ENCODE measurements at places on chromosomes 12 and 14. TPM values are rescaled to one million over a fixed set of nuclear protein-coding genes. Genes with fewer than 3 reads are reported as not detected.

- no peak for DNase-seq
Observed at GRCh38 chr14:35877276-35877675, 51.1 kb downstream of the BRMS1L start.

DNA sequence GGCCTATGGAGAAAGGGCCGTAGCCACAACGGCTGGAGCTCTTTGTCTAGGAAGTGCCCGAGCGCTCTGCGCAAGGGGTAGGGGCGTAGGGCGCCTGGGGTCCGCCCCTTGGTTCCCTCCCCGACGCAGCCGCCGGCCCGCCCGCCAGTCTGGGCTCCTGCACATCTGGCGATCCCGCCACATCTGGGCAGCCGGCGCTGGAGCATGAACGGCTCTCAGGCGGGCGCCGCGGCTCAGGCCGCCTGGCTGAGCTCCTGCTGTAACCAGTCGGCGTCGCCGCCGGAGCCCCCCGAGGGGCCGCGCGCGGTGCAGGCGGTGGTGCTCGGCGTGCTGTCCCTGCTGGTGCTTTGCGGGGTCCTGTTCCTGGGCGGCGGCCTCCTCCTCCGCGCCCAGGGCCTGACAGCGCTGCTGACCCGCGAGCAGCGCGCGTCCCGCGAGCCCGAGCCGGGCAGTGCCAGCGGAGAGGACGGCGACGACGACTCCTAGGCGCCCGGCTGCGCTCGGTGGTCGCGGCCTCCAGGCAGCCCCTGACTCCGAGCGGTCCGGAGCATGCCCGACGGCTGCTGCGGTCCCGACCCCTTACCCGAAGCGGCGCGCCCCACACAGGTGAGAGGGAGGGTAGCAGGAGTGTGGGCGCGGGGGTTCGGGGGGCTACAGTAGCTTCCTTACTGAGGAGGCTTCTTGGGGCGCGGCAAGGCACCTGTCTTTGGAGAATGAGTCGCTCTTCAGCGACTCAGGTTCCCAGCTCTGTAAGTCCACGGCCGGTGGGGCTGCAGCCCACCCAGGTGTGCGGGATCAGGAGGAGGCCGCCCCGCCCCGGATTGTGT is at the start of gene SMIM41:
TSS of gene SMIM41 (plus strand) at position 129 of the 827 bp plus-strand sequence. CDS start at position 205, 76 bp downstream.
- no peak for DNase-seq

GRCh38 chr14:25267186-25267585 is 217.2 kb upstream of the STXBP6 start:
- DNase-seq = no peak

The RIPK3 gene
- total RNA-seq = 3.6 TPM

The GLTP gene
- 20.0 TPM for total RNA-seq

The SCNN1A gene
- 0.22 TPM for total RNA-seq

Data from left ventricle myocardium inferior (tissue), 1 donor.